ENCODE measurements at places on chromosomes 6 and 20.

DNA sequence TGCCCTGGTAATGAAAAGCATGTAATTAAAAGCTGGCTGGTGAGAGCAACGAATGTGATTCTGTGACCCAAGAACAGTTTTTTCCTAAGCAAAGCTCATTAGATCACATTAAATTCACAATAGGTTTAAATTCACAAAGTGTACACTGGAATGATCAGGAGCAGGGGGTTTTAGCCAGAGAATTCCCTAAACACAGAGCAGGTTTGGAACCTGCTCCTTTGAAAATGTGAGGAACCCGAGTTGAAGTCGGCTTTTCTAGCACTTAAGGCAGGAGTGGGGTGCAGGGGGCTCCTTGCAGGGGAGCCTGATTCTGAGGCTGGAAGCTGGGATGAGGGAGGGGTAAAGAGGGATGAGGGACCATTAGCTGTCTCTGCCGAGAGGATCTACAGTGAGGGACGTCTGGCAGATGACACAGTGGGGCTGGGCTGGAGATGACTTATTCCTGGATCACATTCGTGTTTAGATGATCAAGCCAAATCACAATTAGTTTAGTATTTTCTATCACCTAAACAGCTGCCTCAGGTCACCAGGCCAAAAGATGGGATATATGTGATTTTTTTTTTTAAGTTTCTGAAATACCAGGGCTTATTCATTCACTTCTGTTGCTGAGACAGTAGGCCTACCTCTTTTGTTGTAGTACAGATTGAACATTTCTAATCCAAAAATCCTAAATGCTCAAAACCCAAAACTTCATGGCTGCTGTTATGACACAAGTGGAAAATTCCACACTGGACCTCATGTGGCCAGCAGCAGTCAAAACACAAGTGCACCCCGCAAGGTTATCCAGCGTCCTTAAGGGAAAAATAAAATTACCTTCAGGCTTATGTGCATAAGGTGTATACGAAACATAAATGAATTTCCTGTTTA, 93.1 kb upstream of the HIVEP1 start:
- DNase-seq, result no peak

DNA sequence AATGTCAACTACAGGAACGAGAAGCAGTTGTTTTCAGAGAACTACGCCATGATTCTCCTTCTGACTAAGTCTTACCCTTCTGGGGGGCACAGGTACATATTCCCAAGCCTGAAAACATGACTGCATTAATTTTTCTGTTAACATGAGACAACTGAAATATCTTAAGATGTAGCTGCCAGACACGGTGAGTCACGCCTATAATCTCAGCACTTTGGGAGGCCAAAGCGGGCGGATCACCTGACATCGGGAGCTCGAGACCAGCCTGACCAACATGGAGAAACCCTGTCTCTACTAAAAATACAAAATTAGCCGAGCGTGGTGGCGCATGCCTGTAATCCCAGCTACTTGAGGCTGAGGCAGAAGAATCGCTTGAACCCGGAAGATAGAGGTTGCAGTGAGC, 21.7 kb downstream of the TBC1D20 start:
- no peak for DNase-seq

GRCh38 chr6:1136415-1136774, 175.5 kb upstream of the FOXQ1 start:
- no peak for DNase-seq

DNA sequence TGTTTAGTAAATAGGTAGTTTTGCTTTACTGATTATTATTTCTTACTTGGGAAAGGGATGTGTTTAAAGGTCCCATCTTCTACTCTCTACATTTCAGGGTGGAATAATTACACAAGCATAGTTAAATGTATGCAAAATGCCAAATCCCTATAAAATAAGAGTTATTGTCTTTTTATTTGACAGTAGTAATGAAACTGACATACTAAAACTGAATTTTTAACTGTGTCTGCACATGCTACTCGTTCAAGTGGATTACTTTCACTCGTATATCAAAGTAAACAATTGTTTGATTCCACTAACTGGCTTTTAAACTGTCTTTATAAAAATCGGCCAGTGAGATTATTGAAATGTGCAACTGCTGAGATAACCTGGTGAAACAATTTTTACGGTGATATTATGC, 602.9 kb upstream of the ADGRB3 start:
- no peak for DNase-seq

DNA sequence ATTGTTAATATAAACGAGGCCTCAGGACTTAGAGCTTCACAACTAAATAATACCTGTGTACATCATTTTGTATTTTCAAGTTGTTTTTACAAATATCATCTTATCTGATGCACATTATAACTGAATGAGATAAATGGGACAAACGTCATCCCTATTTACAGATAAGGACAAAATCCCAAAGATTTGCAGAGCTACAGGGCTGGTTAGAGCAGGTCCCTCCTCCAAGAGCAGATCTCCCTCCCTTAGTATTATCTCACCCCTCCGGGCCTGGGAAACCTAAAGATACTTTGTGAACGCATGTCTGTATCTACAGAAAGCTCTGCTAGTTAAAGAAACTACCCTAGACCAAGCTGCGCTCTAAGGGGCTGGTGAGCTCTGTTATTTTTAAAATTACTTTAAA, 130.4 kb upstream of the PROKR2 start:
- DNase-seq, result no peak

DNA sequence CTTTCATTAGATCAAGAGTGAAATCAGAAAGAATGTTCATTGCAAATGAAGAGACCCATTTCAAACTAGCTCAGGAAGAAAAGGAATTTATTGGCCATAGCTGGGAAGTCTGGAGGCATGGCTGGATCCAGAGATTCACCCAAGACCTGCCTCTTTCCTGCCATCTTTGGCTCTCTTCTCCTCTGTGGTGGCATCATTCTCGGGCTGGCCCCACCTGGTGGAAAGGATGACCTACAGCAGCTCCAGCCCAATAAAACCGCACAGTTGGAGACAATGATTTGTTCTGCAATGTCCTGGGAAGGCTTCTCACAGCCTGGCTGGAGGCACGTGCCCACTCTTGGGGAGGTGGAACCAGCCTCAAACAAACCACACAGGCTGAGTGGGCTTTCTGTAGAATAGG, 18.1 kb upstream of the FERMT1 start:
- no peak for DNase-seq

DNA sequence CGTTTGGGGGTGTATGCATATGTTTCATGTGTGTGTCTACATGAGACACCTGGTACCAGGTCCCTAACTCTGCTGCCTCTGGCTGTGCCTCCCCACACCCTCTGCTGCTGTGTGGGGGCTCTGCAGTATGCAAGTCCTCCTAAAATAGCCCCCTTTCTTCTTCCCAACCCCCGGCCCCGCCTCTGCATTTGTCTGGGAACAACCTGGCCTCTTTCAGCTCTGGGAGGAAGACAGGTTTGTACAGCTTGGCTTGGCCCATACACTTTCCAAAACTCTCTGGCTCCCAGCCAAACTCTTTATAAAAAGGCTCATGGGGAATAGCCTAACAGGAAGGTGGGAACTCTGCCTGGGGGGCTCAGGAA, 27.1 kb upstream of the EMILIN3 start:
- DNase-seq, result no peak

DNA sequence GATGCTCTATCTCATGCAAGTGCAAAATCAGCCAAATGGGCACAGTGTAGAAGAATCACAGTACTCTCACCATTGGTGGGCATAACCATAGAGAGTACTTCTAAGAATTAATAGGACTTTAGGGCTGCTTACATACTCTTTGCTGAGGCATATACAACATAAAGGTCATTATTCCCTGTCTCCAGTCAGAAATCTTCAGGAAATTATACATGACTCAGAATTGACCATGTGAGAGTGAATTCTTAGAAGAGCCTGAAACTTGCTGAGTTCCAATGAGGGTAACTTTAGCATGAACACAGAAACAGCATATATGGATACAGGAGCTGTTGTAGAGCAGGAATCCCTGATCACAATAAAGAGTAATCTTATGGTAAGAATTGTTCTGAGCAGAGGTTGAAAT, 498.7 kb downstream of the TENT5A start:
- no peak for DNase-seq

DNA sequence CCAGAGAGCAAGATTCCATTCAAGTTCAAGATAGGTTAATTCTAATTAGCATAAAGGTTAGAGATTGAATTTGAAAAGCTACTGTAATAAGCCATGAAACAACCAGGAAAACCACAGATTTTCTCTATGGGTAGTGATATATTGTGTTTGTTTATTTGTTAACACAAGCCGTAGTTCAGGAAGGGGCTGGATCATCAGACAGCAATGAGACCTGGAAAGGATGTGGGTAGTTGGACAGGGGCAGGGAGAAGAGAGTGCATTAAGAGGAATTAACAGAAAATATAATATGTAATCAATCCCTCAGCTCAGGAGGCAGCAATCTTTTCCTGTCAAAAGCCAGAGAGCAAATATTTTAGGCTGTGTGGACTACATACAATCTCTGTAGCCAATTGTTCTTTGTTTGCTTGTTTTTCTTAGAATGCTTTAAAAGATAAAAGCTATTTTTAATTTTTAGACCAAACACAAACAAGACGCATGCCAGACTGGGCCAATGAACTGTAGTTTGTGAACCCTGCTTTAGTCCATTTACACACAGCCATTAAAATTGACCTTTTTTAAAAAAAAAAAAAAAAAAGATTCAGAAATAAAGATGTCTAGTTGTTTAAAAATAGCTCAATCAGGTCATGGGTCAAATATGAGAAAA, 398.7 kb upstream of the MARCKS start:
- no peak for DNase-seq

DNA sequence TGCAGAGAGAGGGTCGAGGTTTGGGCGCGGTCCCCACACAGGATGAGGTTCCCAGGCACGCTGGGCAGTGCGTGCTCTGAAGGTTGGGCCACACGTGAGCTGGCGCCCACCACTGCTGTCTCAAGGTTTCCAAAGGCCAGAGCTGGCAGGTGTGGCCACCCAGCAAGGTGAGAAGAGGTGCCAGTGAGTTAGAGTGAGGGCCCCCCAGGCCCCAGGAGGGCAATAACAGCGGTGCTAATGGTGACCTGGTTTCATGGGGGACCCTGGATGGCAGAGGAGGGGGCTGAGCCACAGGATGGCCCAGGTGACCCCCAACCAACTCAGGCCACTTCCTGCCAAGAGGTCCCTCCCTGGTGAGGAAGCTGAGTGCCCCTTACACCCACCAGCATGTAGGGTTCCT, 185.0 kb downstream of the TAF4 start:
- no peak for DNase-seq

- no peak for DNase-seq
These were observed 60.2 kb downstream of the NCOA3 start for GRCh38 chr20:47561603-47562583.

- DNase-seq, result no peak
These were observed 32.2 kb downstream of the ARHGAP18 start for GRCh38 chr6:129677620-129678325.

DNA sequence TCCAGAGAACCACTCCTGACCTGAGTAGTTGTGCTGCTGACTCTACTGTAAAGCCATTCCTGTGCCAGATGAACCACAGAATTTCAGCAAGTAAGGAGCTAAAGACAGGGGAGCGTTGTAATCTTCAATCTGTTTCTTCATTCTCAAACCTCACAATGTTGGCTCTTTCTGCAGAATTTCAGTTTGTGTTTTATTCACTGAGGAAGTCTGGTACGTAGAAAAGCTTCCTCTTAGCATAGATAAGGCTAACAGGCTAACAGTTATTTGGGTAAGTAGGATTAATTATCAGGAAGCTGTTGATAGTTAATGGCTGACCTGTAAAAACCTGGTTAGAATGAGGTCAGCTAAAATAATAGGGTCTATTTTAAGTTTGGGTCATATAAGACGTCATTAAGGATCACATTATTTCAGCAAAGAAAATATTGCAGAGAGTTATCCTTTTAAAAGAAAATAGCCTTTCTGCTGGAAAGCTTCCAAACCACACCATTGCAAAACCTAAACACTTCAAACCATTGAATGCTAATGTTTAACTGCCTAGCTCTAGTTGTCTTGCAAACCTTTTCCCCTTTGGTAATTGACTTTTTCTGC, 14.1 kb upstream of the TENT5A start:
- no peak for DNase-seq

DNA sequence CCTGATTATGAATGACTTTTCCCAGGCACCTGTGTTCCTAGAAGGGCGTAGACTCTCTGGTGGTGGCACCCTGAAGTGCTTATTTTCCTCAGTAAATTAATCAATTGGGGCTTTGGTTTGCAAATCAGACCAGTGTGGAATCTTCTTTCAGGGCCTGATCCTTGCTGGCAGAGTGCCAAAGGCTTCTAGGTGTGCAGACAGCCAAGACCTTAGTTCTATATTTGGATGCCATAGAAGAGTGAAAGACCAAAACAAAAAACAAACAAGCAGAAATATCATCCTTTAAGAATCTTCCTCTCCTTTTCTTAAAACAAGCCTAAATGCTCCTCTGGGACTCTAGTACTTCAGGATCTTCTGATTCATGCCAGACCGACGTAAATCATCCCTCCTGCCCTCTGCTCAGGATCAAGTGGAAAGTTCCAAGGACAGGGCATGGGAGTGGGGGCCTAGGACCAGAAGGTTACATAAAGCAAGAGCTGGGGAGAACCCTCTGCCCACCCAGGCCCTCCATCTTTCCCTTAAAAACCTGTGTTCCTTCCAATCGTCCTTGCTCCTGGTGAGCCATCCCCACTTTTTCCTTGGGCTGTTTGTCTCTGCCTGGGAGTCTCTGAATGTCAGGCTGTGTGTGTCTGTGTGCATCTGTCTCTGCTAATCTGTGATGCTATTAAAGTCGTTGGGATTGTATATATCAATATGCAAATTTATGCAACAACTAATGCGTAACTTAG, 70.5 kb upstream of the MYLIP start:
- DNase-seq, result no peak

DNA sequence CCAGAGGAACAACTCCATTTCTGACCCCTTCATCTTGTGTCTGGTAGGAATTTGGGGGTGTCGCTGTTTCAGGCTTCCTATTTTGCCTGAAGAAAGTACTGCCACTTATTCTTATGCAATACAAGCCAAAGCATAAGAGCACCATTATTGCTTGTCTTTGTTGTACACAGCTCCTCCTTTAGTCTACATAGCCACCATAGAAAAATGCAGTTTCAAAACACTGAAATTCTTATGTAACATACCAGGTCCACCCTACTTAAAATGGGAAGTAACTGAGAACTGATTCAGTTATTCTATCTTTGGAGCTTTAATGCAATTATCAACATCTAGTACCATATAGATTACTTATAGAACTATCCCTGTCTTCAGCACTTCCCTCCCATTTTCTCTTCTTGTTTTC, 255.5 kb downstream of the ARHGAP18 start:
- DNase-seq, result no peak
